ENCODE measurements at places on chromosomes 3 and 15.

DNA sequence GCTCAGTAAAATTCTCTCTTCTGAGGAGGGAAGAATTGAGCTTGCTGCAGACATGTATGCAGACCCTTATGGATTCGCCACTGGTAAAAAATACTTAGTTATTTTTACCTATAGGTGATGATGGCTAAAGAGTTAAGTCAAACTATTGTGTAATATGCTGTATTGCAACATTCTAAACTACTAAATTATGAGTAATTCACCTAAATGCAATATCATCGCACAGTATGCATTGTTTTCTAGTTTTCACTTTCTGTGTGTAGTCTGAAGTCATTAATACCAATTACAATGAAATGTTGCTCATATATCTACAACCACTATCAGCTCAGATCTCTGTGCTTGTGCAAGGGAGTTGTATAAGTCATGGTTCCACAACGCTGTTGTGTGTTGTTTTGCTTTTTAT lies 48.7 kb upstream of the ROBO2 start:
- peak; percentile 43 for DNase-seq

DNA sequence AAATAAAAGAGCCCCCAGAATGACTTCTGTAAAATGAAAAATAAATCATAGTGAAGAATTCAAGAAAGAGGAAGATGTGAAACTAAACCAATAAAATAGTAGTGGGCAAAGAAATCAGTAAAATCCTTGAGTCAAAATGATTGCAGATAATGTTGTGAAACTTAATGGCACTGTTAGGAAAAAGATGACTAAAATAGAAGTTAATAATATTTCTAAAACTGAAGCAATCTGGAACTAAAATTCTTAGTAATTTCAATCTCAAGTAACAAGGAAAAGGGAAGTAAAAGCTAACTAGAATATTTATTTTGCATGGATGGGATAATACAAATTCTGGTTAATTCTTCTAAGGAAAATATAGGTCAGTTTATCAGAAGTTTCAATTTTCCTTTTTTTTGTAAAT lies 84.6 kb downstream of the TMCO5A start:
- DNase-seq = no peak

DNA sequence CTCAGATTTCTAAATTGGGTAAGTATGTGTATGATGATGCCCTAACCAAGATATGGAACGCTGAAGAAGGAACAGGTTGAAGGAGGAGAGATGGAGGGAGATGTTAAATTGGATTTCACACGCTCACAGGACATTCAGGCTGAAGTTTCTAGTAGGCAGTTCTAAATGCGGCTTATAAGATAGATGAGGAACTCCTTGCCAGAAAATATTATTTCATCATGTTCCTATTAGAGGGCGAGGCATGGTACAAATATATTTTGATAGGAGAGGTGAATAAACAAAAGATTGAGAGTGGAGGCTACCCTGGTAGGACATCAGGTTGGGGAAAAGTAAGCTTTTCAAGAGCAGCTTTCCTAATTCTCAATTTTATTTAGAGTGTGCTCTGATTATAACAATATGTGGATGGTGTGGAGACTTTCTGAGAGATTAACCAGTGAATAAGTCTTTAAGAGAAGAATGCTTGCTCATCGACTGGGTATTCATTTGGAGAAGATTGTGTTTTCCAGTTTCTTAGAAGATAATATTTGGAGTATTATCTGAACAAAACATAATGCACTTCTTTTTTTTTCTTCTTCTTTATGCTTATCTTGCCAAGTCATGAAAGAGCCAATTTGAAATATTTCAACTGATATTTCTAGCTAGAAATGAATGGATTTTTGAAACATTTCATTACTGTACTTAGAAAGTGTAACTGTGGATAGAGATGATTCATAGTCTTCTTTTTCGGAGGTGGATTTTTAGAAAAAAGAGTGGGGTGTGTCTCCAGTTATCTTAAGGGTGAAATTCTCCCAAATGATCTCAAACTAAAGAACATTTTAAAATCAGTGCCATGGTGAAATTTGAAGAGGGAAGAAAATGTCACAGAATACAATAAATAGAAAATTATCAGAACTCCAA lies 88.5 kb downstream of the B3GALNT1 start:
- no peak for DNase-seq

DNA sequence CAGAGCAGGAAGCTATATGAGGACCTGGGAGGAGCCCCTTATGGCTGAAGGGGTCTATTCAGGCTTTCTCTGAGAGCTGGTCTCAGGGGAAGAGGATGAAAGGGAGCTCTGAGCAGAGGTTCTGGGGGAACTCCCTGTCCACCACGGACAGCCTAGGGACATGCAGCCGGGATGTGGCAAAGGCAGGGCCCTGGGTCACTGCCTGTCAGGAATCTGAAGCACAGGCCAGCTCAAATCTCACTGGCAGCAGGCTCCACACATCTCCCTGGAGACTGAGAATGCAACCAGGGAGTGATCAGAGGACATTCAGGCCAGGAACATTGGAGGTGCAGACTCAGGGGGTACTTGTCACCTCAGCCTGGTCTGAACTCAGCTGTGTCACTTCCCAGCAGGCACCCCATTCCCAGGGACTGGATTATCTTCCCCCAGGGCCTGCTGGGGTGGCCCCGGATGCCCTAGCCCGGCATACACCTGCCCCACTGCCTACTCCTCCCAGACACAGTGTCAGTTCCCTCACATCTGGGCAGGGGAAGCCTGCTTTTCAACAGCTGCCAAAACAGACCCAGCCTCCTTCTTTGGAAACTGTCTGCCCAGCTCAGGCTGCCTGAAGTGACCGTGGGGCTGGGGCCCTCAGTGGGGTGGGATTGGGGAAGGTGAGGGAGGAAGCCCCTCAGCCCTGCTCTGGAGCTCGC lies 18.3 kb upstream of the SEMA3F start:
- DNase-seq = no peak

DNA sequence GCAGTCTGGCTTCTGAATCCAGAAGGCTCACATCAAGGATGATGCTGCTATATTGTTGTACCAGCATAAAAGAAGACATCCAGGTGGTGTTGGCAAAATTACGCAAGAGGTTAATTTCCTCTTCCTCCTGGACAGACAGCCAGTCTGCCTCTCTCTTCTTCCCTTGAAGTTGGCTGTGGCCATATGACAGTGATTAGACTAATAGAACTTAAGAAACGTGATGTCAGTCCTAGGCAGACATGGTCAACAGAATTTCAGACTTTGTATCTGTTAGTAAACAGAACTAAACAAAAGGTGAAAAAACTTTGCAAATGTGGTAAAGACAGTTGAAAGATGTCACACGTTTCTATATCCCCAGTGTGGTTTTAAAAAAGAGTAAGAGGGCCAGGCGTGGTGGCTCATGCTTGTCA lies 465.2 kb upstream of the NR2F2 start:
- DNase-seq = no peak
